ENCODE measurements at places on chromosomes 3 and 15.

GRCh38 chr3:37642670-37643598 is 218.7 kb upstream of the CTDSPL start:
- no peak for DNase-seq

DNA sequence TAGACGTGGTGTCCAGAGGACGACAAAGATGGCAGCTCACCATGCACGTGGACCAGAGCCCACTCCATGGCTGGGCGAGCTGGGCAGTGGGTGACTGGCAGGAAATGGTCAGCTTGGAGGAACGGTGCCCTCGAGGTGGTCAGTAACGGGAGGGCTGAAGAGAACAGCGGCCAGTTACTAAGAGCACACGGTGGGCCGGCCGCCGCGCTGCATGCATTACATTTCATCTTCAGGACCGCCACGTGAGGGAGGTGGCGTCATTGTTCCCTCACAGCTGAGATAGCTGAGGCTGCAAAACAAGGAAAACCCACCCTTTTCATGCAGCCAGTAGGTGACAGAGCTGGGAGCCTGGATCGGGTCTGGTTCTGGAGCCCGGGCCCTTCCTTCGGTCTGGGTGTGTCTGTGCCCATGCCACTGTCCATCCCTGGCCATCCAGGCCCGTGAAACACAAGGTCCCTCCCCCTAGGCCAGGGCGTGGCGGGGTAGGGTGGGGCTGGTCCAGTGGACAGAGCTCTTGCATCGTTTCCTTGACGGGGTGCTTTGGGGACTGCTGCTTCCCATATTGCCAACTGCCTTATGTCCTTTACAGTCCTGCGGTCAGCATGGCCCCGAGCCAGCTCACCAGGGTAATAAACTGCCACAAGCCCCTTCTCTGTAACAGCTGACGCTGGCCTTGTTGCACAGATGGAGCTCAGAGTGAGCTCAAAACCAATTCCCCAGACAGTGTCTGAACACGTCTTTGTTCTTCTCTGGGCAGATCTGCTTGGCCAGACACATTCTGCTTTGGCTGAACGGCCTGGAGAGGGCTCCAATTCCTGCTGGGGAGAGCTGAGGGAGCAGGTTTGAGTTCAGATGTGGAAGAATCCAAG is 51.8 kb downstream of the RGMA start:
- no peak for DNase-seq

DNA sequence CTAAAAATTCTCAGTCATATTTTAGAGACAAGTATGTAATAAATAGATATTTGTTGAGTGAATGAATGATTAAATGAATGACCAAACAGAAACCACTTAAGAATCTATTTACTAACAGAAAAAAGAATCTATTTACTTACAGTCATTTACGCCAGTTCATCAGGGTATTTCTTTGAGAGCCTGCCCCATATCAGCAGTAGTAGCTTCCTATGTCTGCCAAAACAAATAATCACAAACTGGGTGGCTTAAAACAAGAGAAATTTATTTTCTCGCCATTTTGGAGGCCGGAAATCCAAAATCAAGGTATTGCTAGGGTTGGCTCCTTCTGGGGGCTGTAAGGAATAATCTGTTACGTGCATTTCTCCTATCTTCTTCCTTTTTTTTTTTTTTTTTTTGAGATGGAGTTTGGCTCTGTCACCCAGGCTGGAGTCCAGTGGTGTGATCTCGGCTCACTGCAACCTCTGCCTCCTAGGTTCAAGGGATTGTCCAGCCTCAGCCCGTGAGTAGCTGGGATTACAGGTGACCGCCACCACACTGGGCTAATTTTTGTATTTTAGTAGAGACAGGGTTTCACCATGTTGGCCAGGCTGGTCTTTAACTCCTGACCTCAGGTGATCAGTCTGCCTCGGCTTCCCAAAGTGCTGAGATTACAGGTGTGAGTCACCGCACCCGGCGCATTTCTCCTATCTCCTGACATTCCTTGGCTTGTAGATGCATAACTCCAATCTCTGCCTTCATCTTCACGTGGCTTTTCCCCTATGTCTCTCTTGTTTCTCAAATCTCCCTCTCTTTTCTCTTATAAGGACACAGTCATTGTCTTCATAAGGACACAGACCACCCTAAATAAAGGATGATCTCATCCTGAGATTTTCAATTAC is 65.2 kb upstream of the SPPL2A start:
- no peak for DNase-seq

DNA sequence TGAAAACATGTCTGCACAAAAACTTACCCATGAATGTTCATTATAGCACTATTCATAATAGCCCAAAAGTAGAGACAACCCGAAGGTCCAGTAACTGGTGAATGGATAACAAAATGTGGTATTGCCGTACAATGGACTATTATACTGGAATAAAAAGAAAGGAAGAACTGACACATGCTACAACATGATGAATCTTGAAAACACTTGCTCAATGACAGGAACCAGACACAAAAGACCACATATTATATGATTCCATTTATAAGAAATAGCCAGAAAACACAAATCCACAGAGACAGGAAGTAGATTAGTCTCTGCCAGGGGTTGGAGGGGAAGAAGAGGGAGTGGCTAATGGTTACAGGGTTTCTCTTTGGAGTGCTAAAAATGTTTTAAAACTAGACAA is 18.3 kb downstream of the SHC4 start:
- no peak for DNase-seq

DNA sequence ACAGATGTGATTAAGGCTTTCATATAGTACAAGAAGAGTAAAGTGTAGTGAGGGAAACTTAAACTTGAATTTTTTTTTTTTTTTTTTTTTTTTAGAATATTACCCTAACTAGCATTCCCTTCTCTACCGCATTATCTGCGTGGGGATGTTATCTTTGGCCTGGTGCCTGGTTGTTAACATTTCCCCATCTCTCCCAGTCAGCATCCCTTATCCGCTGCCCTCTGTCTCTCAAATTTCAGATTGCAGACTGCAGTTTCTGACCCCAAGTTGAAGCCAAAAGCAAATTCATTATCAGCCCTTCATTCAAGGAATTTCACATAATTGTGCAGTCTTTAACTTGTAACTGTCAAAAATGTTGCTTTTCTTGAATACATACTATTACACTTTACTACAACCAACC is 353.0 kb downstream of the PLOD2 start:
- no peak for DNase-seq

DNA sequence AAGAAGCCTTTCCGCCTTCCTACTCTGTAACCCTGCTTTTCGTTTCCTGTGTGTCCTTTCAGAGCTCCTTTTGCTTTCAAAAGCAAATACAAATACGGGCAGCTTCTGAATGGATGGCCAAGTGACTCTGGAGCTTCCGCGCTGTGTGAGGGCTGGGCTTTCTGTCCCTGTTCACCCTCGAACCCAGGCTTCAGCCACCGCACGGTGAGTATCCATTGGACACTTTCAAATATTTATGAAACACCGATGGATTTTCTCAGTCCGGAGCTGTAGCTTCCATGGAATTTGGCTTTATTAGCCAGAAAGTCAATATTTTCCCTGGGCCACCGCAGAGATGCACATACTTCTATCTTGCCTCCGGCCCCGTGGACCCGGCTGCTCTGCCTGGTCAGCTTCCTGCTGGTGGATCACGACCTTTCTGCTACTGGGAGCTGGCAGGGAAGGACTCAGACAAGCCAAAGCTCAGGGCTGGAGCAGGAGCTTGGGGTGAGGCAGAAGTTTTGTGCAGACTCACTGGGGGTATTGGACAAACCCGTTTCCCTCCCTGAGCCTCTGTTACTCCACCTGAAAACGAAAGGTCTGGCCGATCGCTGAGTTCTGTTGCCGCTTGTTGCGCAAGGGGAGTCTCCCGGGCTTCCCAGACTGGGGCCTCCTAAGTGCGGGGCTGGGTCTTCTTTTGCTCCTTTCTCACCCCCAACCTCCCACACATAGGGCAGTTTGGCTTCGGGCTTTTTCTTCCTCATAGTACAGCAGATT is 63.6 kb downstream of the LINGO1 start:
- DNase-seq: no peak

- DNase-seq: no peak
Observed at GRCh38 chr15:48408327-48408726, 77.1 kb downstream of the DUT start.

- no peak for DNase-seq
Observed at GRCh38 chr3:12905316-12906071, 64.1 kb upstream of the RPL32 start.

DNA sequence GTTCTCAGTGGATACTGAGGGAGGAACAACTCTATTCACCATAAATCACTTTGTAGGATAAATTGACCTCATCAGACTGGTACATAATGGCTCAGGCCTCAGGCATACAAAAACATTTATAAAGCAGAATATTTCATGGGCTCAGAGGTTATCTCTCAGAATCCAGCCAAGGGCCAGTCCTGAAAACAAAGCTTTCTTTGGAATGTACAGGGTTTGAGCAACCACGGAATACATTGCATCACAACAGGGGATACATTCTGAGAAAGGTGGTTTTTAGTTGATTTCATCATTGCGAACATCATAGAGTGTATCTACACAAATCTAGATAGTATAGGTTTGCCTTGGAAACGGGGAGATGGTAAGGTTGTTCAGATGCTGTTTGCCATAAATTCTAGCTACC is 33.4 kb upstream of the CTDSPL2 start:
- no peak for DNase-seq

DNA sequence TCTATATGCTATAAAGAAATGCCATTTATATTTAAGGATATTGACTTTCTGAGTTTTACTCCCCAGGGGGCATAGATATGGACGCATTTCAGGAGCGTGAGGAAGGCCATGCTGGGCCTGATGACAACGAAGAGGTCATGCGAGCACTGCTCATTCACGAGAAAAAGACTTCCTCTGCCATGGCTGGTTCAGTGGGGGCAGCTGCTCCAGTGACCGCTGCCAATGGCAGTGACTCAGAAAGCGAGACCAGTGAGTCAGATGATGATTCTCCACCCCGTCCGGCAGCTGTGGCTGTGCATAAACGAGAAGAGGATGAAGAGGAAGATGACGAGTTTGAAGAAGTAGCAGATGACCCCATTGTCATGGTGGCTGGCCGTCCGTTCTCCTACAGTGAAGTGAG is 38.4 kb downstream of the GTF2E1 start:
- DNase-seq: no peak

DNA sequence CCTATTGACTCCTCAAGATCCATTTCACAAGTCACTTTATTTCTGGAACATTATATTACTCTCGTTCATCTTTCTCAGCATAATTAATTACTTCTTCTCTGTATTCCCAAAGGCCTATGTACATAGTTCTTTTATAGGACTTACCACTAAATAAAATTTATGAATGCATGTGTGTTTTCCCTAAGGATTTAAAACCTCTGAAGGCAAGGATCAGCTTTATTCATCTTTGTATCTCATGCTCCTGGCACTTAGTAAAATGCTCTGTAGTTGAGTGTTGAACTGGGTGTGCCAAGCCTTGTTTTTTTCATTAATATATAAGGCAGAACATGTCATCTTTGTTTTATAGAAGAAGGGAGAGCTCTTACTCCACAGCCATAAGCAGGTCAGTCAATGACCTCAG is 194.1 kb upstream of the ZPLD1 start:
- no peak for DNase-seq

GRCh38 chr3:155372281-155372680 is 78.8 kb upstream of the STRIT1 start:
- DNase-seq: no peak

DNA sequence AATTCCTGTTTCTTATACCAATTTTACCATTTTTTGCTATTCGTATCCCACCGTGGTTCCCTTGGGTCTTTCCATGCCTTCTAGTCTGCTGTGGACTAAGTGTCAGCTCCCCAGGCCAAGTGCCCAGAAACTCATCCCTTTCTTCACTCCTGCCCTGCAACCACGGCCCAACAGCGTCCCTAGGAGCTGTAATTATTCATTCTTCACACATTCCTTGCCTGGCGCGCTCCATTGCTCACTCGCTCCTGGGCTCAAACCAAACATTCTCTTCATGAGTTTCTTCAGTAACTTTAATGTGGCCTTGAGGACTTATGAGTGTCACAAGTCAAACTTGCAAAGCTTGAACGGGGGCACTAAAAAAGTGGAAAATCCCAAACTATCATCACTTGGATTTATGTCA is 15.7 kb downstream of the GABRB3 start:
- DNase-seq: no peak
